Left lung (tissue), 14 donors: ENCODE measurements at places on chromosomes 2 and 18.

- no peak overlapping the region for H3K4me3 ChIP-seq
- no peaks in the 10 kb centered on the region for H3K27me3 ChIP-seq
- no peak overlapping the region for H3K27ac ChIP-seq
- no peak for DNase-seq
- no peaks in the 10 kb centered on the region for H3K36me3 ChIP-seq
These were observed 32.8 kb upstream of the MPPE1 start for GRCh38 chr18:11940956-11941355.

DNA sequence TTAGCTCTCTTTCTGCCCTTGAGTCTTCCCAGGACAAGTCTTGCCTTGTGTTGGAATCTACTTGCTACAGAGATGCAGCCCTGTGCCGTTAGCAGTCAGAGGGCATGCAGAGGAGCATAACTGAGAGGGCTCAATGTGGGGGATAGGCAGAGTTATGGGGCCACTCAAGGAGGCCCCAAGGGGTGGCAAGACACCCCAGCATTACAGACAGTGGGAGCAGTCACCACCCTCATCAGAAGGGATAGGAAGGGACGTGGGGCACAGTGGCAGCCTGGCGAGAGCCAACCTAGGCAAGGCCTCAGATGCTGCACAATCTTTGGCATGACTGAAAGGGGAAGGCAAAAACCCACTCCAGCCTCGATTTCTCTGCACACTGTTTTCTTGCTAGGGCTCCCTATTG is 169.1 kb downstream of the TMEM18 start:
- H3K4me1 ChIP-seq = no peaks in the 10 kb centered on the region
- no peak overlapping the region for H3K4me3 ChIP-seq
- H3K36me3 ChIP-seq = no peaks in the 10 kb centered on the region
- no peaks in the 10 kb centered on the region for H3K27me3 ChIP-seq
- no peak overlapping the region for H3K27ac ChIP-seq

GRCh38 chr18:33282709-33283333 is 157.7 kb downstream of the CCDC178 start:
- H3K27ac ChIP-seq = no peak overlapping the region
- no peak for DNase-seq

GRCh38 chr2:227493524-227493923 is 21.6 kb downstream of the AGFG1 start:
- peaks cover 32% of the 10 kb centered on the region for H3K36me3 ChIP-seq
- H3K27ac ChIP-seq = no peak overlapping the region
- DNase-seq = no peak
- no peak overlapping the region for H3K4me3 ChIP-seq
- peaks cover 43% of the 10 kb centered on the region for H3K4me1 ChIP-seq

- DNase-seq = no peak
- H3K4me3 ChIP-seq = no peak overlapping the region
- H3K36me3 ChIP-seq = no peaks in the 10 kb centered on the region
- H3K27me3 ChIP-seq = no peaks in the 10 kb centered on the region
- no peaks in the 10 kb centered on the region for H3K4me1 ChIP-seq
- no peak overlapping the region for H3K27ac ChIP-seq
These were observed 50.9 kb upstream of the OTOF start for GRCh38 chr2:26528836-26529235.

GRCh38 chr2:181589779-181590178 is 67.1 kb downstream of the CERKL start:
- no peak overlapping the region for H3K4me3 ChIP-seq
- no peaks in the 10 kb centered on the region for H3K27me3 ChIP-seq
- no peaks in the 10 kb centered on the region for H3K4me1 ChIP-seq
- H3K36me3 ChIP-seq = no peaks in the 10 kb centered on the region

DNA sequence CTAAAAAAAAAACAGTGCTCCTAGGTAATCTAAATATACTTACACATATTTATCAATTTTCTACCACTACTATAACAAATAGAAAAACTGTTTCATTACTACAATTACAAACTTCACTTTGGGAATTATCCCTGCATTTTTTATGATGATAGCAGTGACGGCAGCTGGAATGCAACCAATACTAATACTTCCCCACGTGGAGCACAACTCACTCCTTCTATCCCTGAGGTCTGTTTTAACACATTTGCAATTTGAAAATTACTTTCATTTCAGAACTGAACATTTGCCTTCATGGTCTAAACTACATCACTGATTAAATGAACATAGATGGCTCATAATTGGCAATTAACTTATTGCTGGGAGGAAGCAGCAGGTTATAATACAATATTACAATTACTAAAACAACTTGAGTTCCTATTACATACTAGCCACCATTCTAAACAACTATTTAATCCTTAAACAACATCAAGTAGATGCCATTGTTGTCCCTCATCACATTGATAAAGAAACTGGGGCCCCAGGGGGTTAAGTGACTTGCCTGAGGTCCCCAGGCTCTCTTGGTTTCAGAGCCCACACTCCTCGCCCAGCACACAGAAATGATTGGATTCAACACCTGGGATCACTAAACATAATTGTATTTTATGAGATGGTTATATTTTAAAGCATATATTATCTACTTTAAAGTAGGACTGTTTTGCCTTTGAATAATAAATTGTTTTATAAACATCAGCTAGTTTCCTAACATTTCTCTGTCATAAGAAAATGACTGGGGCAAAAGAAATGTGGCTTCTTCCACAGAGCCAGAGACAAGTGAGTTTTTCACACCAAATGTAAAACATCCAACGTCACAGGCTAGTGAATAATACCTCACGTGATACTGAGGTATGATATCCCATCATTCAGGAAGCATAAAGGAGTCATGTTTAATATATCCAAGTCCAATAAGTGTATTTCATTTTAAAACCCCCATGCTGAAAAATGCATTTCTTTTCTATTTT is 6.2 kb downstream of the COLEC12 start:
- no peak overlapping the region for H3K27ac ChIP-seq
- no peak for DNase-seq
- H3K4me3 ChIP-seq = no peak overlapping the region
- no peaks in the 10 kb centered on the region for H3K36me3 ChIP-seq

GRCh38 chr2:33489835-33490431 is 13.5 kb downstream of the RASGRP3 start:
- H3K4me1 ChIP-seq = no peaks in the 10 kb centered on the region
- DNase-seq = no peak
- no peaks in the 10 kb centered on the region for H3K27me3 ChIP-seq
- H3K4me3 ChIP-seq = no peak overlapping the region
- no peak overlapping the region for H3K27ac ChIP-seq

DNA sequence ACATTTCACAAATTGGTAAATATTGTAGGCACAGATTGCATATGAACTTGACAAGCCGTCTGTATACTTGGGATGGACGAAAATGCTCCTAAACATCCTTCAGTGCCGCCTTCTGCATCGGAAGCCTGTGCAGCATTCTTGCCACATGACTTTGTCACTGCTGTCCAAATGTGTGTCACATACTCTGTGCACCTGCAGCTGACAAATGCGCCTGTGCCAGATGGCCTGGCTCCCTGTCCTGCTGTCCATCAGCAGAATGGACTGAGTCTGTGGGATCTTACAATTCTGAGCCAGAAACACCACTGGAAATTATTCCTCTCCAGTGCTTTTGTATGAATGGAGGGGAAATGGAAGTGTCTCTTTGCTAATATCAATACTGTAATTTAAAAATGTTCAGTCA is 89.9 kb downstream of the DCDC2C start:
- no peaks in the 10 kb centered on the region for H3K36me3 ChIP-seq
- H3K4me1 ChIP-seq = no peaks in the 10 kb centered on the region
- no peaks in the 10 kb centered on the region for H3K27me3 ChIP-seq
- no peak overlapping the region for H3K4me3 ChIP-seq

GRCh38 chr2:6917071-6917760 is at the start of gene RNF144A:
TSS of gene RNF144A (plus strand) at chr2:6917412. CDS start at chr2:6996927, 79,515 bp downstream.
- no peaks in the 10 kb centered on the region for H3K27me3 ChIP-seq
- no peaks in the 10 kb centered on the region for H3K36me3 ChIP-seq
- no peaks in the 10 kb centered on the region for H3K4me1 ChIP-seq

GRCh38 chr2:7709907-7710306 is 792.7 kb downstream of the RNF144A start:
- H3K27me3 ChIP-seq = no peaks in the 10 kb centered on the region
- H3K36me3 ChIP-seq = no peaks in the 10 kb centered on the region
- no peaks in the 10 kb centered on the region for H3K4me1 ChIP-seq
- no peak overlapping the region for H3K4me3 ChIP-seq

DNA sequence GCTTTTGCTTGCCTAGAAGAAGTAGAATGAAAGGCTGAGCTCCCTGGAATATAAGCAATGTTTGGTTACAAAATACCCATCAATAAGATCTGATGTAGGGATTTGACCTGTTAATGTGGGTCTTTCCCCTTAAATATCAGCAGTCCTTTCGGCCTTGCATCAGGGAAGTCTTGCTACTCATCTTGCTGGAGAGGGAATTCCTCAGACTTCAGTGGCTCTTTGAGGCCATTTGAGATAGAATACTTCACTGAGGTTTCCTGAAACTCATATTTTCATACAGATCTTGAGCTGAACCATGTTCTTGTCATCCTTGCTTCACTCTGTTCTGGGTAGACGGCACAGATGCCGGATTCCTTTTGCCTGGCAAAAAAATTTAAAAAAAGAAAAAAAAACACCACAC is 3.9 kb downstream of the TWIST2 start:
- DNase-seq = no peak
- no peak overlapping the region for H3K27ac ChIP-seq
- peaks cover 5% of the 10 kb centered on the region for H3K4me1 ChIP-seq
- no peaks in the 10 kb centered on the region for H3K36me3 ChIP-seq
- no peak overlapping the region for H3K4me3 ChIP-seq

- no peak overlapping the region for H3K4me3 ChIP-seq
- DNase-seq = no peak
- H3K27ac ChIP-seq = no peak overlapping the region
These were observed 22.2 kb upstream of the FAHD2A start for GRCh38 chr2:95380280-95380679.

DNA sequence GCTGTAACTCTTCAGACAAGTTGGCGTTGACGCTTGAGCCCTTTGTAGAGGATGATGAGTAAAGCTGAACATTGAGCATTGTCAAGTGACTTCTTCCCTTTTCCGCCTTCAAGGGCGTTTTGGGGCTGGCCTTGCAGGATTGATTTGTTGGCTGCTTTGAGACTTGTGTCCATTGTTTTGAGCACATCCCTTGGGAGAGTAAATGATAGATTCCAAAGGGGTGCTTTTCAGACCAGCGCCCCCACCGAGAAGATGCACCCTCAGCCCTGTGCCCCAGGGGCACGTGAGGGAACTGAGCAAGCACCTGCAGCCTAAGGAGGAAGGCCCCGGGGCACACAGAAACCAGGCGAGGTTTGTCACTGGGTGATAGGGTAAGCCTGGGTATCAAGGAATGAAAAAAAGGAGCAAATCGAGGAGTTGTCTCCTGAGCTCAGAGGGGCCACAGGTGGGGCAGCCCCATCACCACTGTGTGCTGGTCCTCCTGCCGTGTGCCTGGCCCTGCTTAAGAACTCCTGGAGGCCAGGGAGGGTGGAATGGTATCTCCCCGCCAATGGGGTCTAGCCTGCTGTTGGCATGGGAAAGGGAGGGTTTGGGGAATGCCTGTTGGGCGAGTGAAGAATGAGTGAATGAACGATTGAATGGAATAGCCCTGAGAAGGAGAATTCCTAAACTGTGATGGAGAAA is 64.0 kb downstream of the RAB31 start:
- DNase-seq = no peak
- no peak overlapping the region for H3K27ac ChIP-seq
- H3K27me3 ChIP-seq = no peaks in the 10 kb centered on the region
- no peaks in the 10 kb centered on the region for H3K36me3 ChIP-seq
- H3K4me3 ChIP-seq = no peak overlapping the region

- H3K4me3 ChIP-seq = no peak overlapping the region
- H3K36me3 ChIP-seq = peaks cover 100% of the 10 kb centered on the region
- no peak for DNase-seq
- H3K27me3 ChIP-seq = no peaks in the 10 kb centered on the region
- H3K4me1 ChIP-seq = no peaks in the 10 kb centered on the region
- no peak overlapping the region for H3K27ac ChIP-seq
These were observed 58.5 kb downstream of the EIF5B start for GRCh38 chr2:99395589-99396130.

DNA sequence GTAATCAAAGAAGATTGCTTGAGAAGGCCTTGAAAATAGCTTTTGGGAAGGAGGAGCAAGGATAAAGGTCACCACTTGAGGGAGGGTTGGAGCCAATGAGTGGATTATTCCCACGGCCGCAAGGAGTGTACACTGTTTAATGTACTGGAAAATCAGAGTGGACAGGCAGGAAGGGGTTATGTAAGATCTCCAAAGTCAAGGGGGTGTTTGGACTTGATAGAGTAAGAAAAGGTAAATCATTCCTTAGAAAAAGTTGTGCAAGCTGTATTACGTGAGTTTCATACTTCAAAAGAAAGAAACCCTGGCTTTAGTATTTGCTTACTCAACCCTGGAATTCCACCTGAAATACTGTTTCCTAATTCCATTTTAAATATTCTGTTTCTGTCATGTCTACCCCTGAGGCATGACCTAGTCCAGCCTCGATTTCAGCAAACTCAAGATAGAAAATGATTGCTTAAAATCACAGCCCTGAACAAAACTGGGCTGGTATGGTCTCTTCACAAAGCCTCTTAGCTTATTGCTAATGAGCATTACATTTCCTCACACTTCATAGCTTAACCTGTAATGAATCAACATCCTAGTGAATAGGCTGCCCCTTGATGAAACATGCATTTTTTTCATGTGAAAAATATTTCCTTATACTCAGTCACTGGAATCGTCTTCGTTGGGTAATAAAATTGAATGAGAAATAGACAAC is 1.1 kb downstream of the MREG start:
- no peaks in the 10 kb centered on the region for H3K36me3 ChIP-seq
- H3K4me1 ChIP-seq = peaks cover 21% of the 10 kb centered on the region
- peak overlapping the region; percentile 80 for H3K27ac ChIP-seq

GRCh38 chr2:167941604-167942003 is 305.8 kb downstream of the STK39 start:
- no peaks in the 10 kb centered on the region for H3K4me1 ChIP-seq
- no peak for DNase-seq
- no peaks in the 10 kb centered on the region for H3K27me3 ChIP-seq
- H3K4me3 ChIP-seq = no peak overlapping the region
- H3K27ac ChIP-seq = no peak overlapping the region
- no peaks in the 10 kb centered on the region for H3K36me3 ChIP-seq

GRCh38 chr2:12045864-12046291 is 299.4 kb downstream of the LPIN1 start:
- H3K4me1 ChIP-seq = peaks cover 14% of the 10 kb centered on the region
- H3K27ac ChIP-seq = no peak overlapping the region
- no peak for DNase-seq
- H3K36me3 ChIP-seq = no peaks in the 10 kb centered on the region
- no peaks in the 10 kb centered on the region for H3K27me3 ChIP-seq
- no peak overlapping the region for H3K4me3 ChIP-seq
